Smooth muscle cell of the brain vasculature (primary cell): ENCODE measurements at places on chromosomes 2 and 18.
A peak's percentile ranks its signal among the peaks of the same experiment; 100 is the strongest.

DNA sequence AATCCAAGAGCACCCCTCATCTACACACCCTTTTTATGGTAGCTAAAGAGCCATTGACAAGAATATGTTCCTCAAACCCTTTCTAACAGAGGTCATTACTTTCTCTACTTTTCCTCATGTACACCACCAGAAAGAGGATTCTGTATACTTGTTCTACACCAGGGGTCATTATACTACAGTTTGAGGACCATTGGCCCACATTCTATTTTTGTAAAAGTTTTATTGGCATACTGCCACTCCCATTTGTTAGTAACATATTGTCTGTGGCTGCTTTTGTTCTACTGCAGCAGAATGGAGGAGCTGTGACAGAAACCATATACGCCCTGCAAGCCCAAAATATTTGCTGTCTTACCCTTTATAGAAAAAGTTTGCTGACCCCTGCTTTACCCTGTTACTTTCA, 14.3 kb downstream of the HTR2B start:
- peak; percentile 52 for DNase-seq

- no peak for DNase-seq
These were observed 103.2 kb downstream of the WDSUB1 start for GRCh38 chr2:159183346-159183745.

GRCh38 chr2:55802067-55802466, 108.4 kb upstream of the PNPT1 start:
- no peak for DNase-seq

GRCh38 chr2:199258291-199258690, 199.4 kb downstream of the SATB2 start:
- DNase-seq = no peak

- DNase-seq = no peak
These were observed 13.5 kb downstream of the LTBP1 start for GRCh38 chr2:32960238-32960637.

- DNase-seq = no peak
These were observed 51.2 kb downstream of the SLC14A2 start for GRCh38 chr18:45666520-45666919.

- no peak for DNase-seq
These were observed 561.2 kb upstream of the CNTNAP5 start for GRCh38 chr2:123463886-123464285.

GRCh38 chr18:43389163-43389562, 111.9 kb upstream of the SYT4 start:
- DNase-seq = no peak

GRCh38 chr2:234853729-234854128, 98.1 kb upstream of the SH3BP4 start:
- DNase-seq = no peak

GRCh38 chr2:112646791-112647689, 1.3 kb downstream of the SLC20A1 start:
- DNase-seq = no peak

- no peak for DNase-seq
These were observed 221.1 kb downstream of the RDH14 start for GRCh38 chr2:18339326-18339725.

GRCh38 chr18:63317556-63317946, 2.0 kb downstream of the BCL2 start:
- no peak for DNase-seq
